ENCODE measurements at places on chromosomes 1 and 21.

DNA sequence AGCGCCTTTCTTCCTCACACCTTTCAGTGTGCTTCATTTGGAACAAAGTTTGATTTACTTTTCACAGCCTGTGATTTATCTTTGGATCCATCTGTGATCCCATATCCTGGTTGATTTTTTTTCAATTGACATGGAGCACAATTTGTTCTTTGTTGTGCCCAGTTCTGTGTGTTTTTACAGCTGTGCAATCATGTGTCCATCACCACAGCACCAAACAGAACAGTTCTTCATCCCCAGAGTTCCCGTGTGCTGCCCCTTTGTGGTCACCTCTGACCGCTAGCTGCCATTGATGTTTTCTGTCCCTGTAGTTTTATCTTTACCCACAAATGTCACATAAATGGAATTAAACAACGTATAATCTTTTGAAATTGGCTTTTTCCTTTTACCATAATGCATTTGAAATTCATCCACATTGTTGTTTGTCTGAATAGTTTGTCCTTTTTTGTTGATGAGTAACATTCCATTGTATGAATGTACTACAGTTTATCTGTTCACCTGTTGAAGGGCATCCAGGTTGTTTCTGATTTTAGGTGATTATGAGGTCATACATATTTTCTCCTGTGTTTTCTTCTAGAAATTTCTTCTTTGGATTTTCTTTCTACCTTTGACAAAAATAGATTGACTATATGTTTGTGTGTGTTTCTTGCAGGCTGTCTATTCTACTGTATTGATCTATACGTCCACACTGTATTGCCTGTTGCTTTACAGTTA is 17.4 kb downstream of the MIGA1 start:
- no peak for DNase-seq

GRCh38 chr21:34128674-34129038 is 55.3 kb downstream of the MRPS6 start:
- DNase-seq, result no peak

DNA sequence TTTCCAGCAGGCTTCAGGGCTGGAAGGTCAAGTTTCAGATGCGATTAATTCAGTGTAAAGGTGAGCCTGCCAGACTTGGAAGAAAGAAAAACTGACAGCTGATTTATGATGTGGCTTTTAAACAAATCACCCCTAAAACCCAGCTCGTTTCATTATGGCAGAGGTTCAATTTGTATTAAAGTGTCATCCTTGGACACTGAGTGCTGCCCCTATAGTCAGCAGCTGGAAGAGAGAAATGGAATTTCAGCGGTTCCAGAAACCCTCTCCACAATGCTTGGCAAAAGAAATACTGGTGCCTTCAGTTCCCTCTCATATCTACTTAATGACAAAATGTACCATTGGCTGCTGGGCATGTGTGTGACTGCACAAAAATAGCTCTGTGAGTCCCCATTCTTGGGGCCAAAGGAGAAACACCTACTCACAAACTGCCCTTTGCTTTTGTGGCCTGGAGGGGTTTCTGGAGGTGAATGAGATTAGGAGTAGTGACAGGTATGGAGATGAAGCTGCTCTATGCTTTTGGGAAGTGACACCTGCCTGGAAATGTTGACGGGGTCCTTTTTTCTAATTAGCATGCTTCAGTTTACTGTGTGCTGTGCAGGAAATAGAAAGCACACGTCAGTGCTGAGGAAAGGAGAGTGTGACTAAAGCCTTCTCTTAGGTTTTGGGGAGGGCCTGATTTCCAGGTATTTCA is 95.1 kb upstream of the TSPAN2 start:
- no peak for DNase-seq

DNA sequence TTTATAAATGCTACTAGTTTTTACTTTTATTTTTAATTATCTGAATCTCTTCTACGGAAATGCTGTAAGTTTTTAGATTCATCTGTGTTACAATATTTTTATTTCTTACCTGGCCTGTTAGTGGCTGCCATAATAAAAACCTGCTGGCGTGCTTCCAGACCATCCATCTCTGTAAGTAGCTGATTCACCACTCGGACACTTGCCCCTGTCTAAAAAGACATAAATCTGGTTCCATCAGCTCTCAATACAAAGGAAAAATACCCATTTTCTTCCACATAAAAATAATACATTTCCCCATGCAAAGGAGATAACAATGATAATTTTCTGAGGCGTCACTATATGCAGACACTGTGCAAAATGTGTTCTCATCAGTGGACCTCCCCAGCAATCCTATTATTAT is 62.0 kb downstream of the NVL start:
- no peak for DNase-seq

GRCh38 chr1:165843304-165843703 is 15.9 kb downstream of the UCK2 start:
- no peak for DNase-seq

All from OCI-LY7 (cell line).